ENCODE measurements at places on chromosomes 5 and 9. TPM values are rescaled to one million over a fixed set of nuclear protein-coding genes. Genes with fewer than 3 reads are reported as not detected.

ST6GALNAC6 gene
- total RNA-seq: 39.3 TPM

AQP7 gene
- 0.09 TPM for total RNA-seq

PTGDS gene
- total RNA-seq: 2.3 TPM

EIF4EBP3 gene
- total RNA-seq: 1.7 TPM

KIF4B gene
- total RNA-seq: under 0.01 TPM

LRRC19 gene
- total RNA-seq: not detected

OLFML2A gene
- 6.5 TPM for total RNA-seq

HSD17B3 gene
- total RNA-seq: not detected

CEP72 gene
- 2.0 TPM for total RNA-seq

SPATA9 gene
- total RNA-seq: 0.71 TPM

NR5A1 gene
- not detected for total RNA-seq

OGN gene
- total RNA-seq: 0.57 TPM

SPZ1 gene
- total RNA-seq: not detected

RANBP17 gene
- 2.1 TPM for total RNA-seq

TBC1D13 gene
- total RNA-seq: 10.2 TPM

BAAT gene
- total RNA-seq: not detected

PCDHB2 gene
- 1.6 TPM for total RNA-seq

SETD9 gene
- 7.3 TPM for total RNA-seq

ASPN gene
- total RNA-seq: 2.0 TPM

TRIM7 gene
- total RNA-seq: 1.2 TPM

PRR7 gene
- total RNA-seq: 2.7 TPM

FAM153A gene
- total RNA-seq: not detected

ZNF618 gene
- total RNA-seq: 7.5 TPM

GABRA6 gene
- total RNA-seq: not detected

OR1J2 gene
- 0.14 TPM for total RNA-seq

FGD3 gene
- total RNA-seq: not detected

TRPM3 gene
- 0.85 TPM for total RNA-seq

SPINK13 gene
- total RNA-seq: 2.4 TPM

GRM6 gene
- total RNA-seq: not detected

THG1L gene
- 45.7 TPM for total RNA-seq

TXN gene
- total RNA-seq: 408 TPM

PHYHD1 gene
- 6.4 TPM for total RNA-seq

PCDHGC4 gene
- 1.7 TPM for total RNA-seq

HAVCR2 gene
- total RNA-seq: 0.09 TPM

GLRA1 gene
- total RNA-seq: not detected

GFI1B gene
- total RNA-seq: not detected

Measured in smooth muscle cell of bladder (primary cell).